ENCODE measurements at places on chromosomes 3 and 15. TPM values are rescaled to one million over a fixed set of nuclear protein-coding genes. Genes with fewer than 3 reads are reported as not detected.

Gene RAB43
- total RNA-seq = 12.2 TPM

Gene VEPH1
- 1.3 TPM for total RNA-seq

Gene SLC28A1
- 0.48 TPM for total RNA-seq

Gene USF3
- total RNA-seq = 16.2 TPM

Gene NT5DC2
- 73.0 TPM for total RNA-seq

DNA sequence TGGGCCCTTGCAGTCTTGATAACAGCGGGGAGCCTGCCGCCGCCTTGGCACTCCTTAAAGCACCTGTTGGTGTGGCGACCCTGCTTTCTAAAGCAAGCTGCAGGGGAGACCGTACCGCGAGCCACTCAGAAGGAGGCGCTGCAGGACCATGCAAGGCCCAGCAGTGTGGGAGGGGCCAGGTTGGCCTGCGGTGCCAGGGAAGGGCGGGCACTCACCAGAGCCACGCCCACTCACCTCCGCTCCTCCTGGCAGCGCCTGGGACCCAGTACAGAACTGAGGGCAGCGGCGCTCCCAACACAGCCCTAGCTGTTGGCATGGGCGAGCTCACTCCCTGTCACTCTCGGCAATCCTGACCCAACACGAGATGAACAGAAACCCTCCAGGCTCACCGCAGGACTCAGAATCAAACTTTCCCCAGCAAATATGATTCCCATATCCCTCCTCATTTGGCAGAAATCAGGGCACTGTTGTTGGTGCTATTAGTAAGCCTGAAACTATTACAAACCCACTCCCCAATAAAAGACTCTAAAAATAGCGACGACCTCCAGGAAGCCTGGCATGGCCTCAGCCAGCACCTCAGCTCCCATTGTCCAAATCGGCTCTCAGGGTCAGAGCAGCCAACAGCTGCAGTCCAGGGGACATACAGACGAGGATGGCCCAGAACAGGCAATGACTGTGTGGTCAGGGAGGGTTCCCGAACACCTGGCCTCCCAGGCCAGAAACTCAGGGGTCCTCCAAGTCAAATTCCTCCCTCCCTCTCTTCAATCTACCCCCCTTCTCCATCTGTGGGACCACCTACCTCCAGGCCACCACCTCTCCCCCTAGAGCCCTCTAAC is 77.2 kb downstream of the TBC1D2B start:
- peaks cover 13% of the 10 kb centered on the region for H3K4me1 ChIP-seq
- no peaks in the 10 kb centered on the region for H3K36me3 ChIP-seq
- no peak overlapping the region for H3K4me3 ChIP-seq
- H3K27ac ChIP-seq = no peak overlapping the region
- H3K27me3 ChIP-seq = no peaks in the 10 kb centered on the region
- no peak for DNase-seq

DNA sequence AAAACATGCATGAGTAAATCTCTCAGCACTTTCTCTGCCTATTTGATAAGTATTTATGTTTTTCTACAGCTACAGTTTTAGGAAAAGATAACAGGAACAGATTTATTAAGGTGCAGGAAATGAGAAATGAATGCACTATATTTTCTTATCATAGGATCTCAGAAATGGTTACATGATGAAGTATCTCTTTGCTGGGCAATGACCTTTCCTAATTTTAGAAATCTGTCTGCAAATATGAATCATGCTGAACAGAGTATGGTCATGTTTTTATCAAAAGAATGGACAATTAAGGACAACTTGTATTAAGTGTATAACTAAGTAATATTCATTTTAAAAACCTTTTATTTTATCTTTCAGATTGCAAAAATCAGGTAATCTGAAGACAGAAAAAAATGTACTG is 53.8 kb upstream of the SPPL2A start:
- no peak overlapping the region for H3K27ac ChIP-seq
- H3K4me1 ChIP-seq = no peaks in the 10 kb centered on the region
- H3K27me3 ChIP-seq = no peaks in the 10 kb centered on the region
- no peaks in the 10 kb centered on the region for H3K36me3 ChIP-seq

GRCh38 chr15:62099094-62099601 is 32.4 kb downstream of the C2CD4A start:
- H3K27ac ChIP-seq = no peak overlapping the region
- no peak overlapping the region for H3K4me3 ChIP-seq
- no peak for DNase-seq
- H3K36me3 ChIP-seq = no peaks in the 10 kb centered on the region
- no peaks in the 10 kb centered on the region for H3K27me3 ChIP-seq
- no peaks in the 10 kb centered on the region for H3K4me1 ChIP-seq

- peaks cover 2% of the 10 kb centered on the region for H3K4me1 ChIP-seq
- H3K27ac ChIP-seq = no peak overlapping the region
- no peaks in the 10 kb centered on the region for H3K36me3 ChIP-seq
- no peak overlapping the region for H3K4me3 ChIP-seq
- no peak for DNase-seq
These were observed 5.3 kb downstream of the CLK3 start for GRCh38 chr15:74620636-74621545.

DNA sequence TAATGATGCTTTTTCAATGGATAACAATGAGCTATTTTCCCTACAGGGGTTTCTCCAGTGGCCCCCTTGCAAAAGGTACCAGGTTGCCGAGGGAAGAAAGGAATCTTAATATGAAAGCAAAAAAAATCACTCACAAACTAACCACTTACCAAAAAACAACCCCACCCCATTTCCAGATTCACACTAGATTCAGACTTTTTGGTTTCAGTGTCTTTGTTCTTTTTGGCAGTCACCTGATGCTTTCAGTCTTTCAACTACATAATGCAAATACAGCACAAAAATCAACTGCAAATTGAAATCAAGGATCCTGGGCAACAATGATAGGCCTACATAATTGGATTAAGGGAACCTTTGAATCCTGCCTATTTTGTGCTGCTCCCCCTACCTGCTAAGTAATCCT is 71.1 kb upstream of the RAP2B start:
- H3K27me3 ChIP-seq = no peaks in the 10 kb centered on the region
- H3K4me3 ChIP-seq = no peak overlapping the region
- H3K27ac ChIP-seq = no peak overlapping the region
- H3K36me3 ChIP-seq = no peaks in the 10 kb centered on the region
- DNase-seq = no peak
- no peaks in the 10 kb centered on the region for H3K4me1 ChIP-seq

GRCh38 chr3:77091809-77092208 is 51.9 kb downstream of the ROBO2 start:
- H3K4me1 ChIP-seq = no peaks in the 10 kb centered on the region
- no peaks in the 10 kb centered on the region for H3K36me3 ChIP-seq
- no peak overlapping the region for H3K4me3 ChIP-seq

GRCh38 chr3:5298453-5298852 is 110.9 kb downstream of the EDEM1 start:
- no peak overlapping the region for H3K4me3 ChIP-seq
- H3K27ac ChIP-seq = no peak overlapping the region
- no peaks in the 10 kb centered on the region for H3K27me3 ChIP-seq
- no peaks in the 10 kb centered on the region for H3K36me3 ChIP-seq

DNA sequence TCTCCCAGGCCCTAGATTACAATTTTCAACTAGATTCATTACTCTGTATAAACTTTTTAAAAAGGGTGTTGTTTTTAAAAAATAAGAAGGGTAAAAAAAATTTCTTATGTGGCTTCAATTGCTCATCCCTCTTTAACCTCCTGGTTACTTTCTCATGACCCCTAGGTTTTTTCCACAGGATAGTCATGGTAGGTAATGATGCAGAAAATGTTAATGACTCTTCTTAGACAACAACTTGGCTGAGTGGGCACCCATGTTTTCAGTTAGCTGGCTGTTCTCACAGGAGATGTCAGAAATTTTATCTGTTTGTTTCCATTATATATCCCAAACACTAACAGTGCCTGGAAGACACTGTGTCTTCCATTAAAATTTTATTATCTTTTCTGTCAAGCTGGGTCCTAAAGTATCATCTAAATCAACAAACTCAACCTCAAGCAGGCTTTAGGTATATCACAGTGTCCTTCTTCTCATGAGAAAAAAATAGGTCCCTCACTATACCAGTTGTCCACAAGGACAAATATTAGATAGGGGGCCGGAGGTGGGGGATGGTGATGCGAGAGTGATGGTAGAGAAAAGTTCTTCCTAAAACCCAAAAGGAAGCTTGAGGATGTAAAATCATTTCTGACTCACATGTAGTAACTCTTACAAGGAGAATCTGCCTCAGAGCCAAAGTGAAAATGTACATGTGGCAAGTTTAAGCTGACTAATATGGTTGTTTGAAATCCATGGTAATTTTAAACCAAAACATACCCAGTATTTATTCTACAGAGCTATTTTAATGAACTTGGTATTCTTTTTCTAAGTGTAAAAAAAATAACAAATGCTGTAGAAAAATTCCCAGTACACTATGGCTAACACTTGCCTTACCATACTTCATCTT is 43.3 kb downstream of the PLOD2 start:
- H3K27ac ChIP-seq = no peak overlapping the region
- no peaks in the 10 kb centered on the region for H3K27me3 ChIP-seq
- peaks cover 2% of the 10 kb centered on the region for H3K4me1 ChIP-seq
- no peak overlapping the region for H3K4me3 ChIP-seq

- H3K27ac ChIP-seq = peak overlapping the region; percentile 58
- H3K4me1 ChIP-seq = peaks cover 22% of the 10 kb centered on the region
- DNase-seq = no peak
These were observed 750 bp downstream of the SLC33A1 start for GRCh38 chr3:155853214-155854140.

GRCh38 chr3:175988401-175988800 is 1129.3 kb downstream of the NAALADL2 start:
- DNase-seq = no peak
- no peaks in the 10 kb centered on the region for H3K4me1 ChIP-seq
- no peaks in the 10 kb centered on the region for H3K27me3 ChIP-seq
- H3K27ac ChIP-seq = no peak overlapping the region

DNA sequence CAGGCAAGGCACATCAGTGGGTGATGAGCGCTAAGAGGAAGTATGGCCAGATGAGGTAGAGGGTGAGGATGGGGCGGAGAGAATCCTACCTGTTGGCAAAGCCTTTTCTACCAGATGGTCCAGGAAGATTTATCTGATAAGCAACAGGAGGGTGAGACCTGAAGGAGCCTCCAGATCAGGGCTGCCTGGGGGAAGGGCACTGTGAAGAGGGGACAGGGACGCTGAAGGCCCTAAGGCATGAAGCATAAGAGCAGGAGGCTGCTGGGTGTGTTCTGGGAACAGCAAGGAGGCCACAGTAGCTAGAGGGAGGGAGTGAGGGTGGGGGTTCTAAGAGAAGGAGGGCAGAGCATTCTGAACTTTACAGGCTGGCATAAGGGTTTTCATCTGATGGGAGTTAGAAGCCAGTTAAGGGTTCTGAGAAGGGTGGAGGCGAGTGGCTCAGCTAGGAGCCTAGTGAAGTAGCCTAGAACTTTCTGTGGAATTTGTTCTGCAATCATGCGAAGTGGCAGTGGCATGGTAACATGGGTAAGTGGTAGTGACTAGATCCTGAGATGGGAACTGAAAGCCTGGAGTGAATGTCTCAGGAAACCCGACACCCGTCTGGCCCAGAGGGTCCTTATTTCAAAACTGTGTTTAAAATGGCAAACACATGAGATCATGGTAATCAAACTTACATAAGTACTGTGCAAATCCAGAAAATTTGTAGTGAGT is 29.9 kb downstream of the CGNL1 start:
- H3K4me3 ChIP-seq = no peak overlapping the region
- no peak overlapping the region for H3K27ac ChIP-seq
- no peaks in the 10 kb centered on the region for H3K36me3 ChIP-seq
- no peak for DNase-seq
- H3K27me3 ChIP-seq = no peaks in the 10 kb centered on the region

DNA sequence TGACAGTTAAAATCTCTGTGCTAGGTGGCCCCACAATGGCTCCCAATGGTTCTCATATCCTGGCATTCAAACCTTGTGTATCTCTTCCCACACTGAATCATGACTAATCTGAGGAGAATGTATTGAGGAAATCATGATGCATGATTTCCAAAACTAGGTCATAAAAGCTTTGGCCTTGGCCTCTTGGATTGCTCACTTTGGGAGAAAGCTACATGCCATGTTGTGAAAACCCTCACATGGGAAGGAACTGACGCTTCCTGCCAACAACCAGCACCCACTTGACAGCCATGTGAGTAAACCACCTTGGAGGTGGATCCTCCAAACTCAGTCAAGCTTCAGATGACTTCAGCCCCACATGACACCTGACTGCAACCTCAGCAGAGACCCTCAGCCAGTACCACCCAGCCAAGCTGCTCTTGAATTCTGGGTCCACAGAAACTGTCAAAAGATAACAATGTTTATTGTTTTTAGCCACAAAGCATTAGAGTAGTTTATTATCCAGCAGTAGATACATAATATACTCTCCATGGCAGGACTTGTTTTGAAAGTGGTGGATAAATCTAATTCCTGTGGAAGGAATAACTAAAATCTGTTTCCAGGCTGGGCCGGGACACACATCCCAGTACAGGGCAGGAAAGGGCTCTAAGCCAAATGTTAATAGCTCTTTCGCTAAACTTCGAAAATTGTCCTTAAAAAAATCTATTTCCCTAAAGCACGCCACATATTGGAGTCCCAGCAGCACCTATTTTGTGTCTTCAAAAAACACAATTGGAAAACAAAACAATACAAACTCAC is 1.0 kb upstream of the ZNF620 start:
- H3K4me1 ChIP-seq = peaks cover 5% of the 10 kb centered on the region
- peak overlapping the region; percentile 45 for H3K27ac ChIP-seq
- no peak overlapping the region for H3K4me3 ChIP-seq
- no peak for DNase-seq
- H3K36me3 ChIP-seq = no peaks in the 10 kb centered on the region

DNA sequence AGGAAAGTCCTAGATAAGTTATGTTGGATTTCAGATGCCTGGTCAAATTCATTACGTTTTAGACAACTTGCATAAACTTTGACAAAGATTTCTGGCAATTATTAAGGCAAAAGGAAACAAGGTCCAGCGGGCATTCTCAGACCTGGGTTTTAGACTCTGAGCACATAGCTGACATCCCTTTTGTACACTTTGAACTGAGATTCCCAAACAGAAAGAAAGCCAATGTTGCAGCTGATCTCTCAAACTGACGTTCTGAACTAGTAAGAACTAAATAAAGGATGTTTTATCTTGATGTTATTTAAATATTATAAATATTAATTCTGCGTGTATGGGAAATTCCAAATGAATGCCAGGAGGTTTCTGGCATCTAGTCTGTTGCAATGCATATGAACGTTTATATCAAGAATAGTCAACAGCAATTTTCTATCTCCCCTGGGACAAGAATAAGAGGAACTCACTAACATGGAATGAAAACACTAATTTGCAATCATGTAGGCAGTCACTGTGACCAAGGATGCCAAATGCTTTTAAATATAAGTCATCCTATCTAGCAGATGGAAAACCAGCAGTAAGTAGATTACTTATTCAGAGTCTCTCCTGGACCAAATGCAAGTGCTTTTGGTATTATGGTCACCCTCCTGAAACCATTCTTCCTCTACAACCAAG is 202.1 kb downstream of the GREM1 start:
- no peak overlapping the region for H3K4me3 ChIP-seq
- no peaks in the 10 kb centered on the region for H3K36me3 ChIP-seq
- no peaks in the 10 kb centered on the region for H3K4me1 ChIP-seq
- no peak overlapping the region for H3K27ac ChIP-seq
- DNase-seq = no peak

DNA sequence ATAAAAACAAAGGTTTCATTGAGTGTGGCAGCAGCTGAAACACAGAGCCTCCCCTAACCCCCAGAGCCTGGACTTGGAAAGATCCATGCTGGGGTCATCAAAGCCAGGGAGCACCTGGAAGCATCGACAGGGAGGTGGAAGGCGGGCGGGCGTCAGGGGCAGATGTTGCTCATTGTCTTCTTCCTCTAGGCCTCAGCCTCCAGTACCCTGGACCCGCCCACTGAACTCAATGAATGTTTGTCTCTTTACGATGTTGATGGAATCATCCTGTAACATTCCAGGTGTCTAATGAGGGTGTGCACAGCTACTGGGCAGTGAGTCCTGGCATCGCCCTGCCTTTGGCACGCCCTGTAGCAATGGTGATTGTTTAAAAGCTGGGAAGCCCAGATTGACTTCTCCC is 9.8 kb downstream of the GP5 start:
- H3K27me3 ChIP-seq = no peaks in the 10 kb centered on the region
- no peaks in the 10 kb centered on the region for H3K36me3 ChIP-seq
- no peak for DNase-seq
- no peaks in the 10 kb centered on the region for H3K4me1 ChIP-seq

Measured in ovary (tissue), 10 donors.